ENCODE measurements at places on chromosomes 2 and 18.

DNA sequence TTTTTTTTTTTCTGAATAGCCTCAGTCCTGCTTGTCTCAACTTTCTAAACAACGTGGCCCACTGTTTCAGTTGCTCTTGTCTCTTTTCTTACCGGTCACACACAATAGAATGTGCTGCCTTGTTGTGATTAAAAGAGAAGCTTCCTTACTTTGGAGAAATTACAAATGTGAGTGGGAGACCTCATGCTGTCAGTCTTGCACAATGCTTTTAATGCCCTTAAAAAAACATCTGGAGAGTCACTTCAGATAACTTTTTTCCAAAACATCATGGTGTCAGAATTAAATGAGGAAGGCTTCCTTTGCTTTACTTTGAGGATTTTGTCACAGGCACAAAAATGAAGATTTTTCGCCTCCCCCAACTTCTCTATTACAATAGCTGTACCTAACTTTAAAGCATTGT is 37.7 kb downstream of the LHCGR start:
- DNase-seq, result no peak

- DNase-seq, result no peak
Measured at GRCh38 chr2:18548621-18549020, 11.8 kb downstream of the RDH14 start.

- DNase-seq, result no peak
Measured at GRCh38 chr2:62055724-62056336, 140.1 kb upstream of the B3GNT2 start.

- no peak for DNase-seq
Measured at GRCh38 chr18:25038261-25038660, 313.7 kb downstream of the ZNF521 start.

GRCh38 chr2:156322051-156322685 is 10.4 kb downstream of the NR4A2 start:
- DNase-seq, result no peak

GRCh38 chr2:122139739-122140420 is 384.4 kb downstream of the TSN start:
- DNase-seq, result no peak

- DNase-seq, result no peak
Measured at GRCh38 chr18:31451625-31452024, 4.1 kb downstream of the DSG3 start.

GRCh38 chr2:57569396-57569795 is 477.2 kb upstream of the VRK2 start:
- DNase-seq, result no peak

DNA sequence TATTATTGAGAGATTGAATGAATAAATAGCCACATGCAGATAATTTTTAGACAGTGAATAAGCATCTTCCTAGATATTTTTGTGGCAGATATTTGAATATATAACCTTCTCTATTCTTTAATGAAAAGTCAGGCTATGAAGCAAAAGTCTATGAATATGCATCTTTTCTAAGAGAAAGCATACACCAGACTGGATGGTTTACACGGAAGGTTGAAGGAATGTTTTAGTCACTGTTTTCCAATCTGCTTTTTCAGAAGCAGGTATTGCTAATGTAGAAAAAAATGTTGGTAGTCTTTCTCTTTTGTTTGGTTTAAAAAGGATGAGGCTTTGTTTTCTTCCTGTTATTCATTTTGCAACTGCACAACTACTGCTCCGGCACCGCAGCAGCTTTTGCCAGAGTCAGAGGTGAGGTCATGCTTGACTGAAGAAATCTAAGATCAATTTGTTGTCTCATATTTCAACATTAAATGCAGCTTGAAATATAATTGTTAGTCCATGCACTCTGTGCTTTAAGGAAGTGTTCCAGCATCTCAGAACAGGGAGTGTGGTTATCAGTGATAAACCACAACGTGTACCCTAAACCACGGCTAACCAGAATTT is 1540.8 kb upstream of the PIK3C3 start:
- no peak for DNase-seq

DNA sequence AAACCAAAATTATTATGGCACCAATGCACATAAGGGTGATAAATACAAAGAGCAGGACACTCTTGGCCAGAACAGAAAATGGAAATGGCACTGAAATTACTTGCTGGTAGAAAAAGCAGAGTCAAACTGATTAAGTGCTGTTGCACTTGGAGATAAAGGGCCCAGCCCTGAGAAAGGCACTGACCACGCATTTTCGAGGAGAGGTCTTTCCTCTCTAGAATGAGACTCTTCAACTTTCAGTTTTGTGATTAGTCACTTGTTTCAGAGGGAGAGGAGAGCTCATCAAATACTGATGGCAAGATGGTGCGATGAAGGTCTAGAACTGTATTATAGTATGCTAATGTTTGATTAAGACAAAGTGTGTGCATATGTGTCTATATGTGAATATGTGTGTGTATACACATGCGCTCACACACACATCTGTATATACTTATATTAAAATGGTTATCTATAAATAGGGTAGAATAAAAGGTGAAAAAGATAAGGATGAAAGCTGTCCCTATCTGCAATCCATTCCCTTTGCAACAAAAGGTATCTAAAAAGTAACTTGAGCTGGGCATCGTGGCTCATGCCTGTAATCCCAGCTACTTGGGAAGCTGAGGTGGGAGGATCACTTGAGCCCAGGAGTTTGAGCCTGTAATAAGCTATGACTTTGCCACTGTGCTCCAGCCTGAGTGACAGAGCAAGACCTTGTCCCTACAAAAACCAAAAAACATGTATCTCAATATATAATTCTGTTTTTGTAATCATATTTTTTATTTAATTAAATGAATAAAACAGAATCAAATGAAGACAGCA is 48.8 kb upstream of the ZDBF2 start:
- DNase-seq, result no peak

DNA sequence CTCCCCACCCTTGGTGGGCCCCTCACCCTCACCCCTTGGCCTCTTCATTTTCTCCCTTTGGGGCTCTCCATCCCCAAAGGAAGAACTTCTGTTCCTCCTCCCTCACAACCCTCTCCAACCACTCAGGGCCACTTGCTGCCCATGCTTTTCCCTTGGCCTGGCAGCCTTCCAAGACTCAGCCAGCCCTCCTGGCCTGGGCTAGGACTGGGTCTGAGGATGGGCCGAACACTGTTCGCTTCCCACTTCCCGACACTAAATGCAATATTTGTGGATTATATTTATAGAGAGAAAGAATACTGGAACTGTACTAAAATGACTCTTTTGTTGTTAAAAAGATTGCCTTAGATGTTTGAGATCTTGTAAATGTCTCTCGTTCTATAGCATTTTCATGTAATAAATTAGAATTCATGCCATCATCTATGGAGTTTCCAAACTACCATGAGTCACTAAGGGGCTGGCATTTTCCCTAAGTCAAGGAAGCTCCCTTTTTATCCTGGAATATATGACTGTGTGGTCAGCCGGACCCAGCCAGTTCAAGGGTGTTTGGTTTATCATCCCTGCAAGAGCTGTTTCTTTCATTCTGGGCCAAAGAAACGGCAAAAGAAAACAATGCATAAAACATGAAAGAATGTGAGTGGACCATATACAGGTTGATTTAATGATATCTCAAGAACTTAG is 3.8 kb downstream of the CXCR2 start:
- no peak for DNase-seq

DNA sequence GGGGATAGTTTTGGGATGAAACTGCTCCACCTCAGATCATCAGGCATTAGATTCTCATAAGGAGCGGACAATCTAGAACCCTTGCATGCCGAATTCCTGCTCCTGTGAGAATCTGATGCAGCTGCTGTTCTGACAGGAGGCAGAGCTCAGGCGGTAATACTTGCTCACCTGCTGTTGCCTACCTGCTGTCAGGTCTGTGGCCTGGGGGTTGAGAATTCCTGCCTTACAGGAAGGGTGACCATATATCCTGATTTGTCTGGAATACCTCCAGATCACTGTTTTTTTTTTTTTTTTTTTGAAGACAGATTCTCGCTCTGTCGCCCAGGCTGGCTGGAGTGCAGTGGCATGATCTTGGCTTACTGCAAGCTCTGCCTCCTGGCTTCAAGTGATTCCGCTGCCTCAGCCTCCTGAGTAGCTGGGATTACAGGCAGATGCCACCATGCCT is 21.7 kb downstream of the ACSL3 start:
- DNase-seq, result no peak

DNA sequence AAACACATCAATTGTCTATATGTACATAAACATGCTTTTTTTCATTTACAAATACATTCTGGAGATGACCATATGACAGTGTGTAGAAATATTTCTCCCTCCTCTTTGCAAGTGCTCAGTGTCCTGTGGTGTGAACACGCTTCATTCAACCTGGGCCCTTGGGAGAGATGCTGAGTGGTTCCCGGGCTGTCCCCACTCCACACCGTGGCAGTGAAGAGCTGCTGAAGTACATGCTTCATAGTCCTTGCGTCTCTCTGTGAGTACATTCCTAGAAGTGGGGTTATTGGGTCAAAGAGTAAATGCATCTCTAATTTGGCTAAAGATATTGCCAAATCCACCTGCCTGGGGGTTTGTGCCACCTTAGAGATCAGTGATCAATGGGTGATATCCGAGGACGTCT is 6.5 kb upstream of the GPR35 start:
- no peak for DNase-seq
